A549 (cell line): ENCODE measurements at places on chromosomes 13 and 19. TPM values are rescaled to one million over a fixed set of nuclear protein-coding genes. Genes with fewer than 3 reads are reported as not detected.

The SPACA4 gene
- polyA plus RNA-seq: 0.12 to 0.13 TPM in 2 of 3 replicates, not detected in the other

DNA sequence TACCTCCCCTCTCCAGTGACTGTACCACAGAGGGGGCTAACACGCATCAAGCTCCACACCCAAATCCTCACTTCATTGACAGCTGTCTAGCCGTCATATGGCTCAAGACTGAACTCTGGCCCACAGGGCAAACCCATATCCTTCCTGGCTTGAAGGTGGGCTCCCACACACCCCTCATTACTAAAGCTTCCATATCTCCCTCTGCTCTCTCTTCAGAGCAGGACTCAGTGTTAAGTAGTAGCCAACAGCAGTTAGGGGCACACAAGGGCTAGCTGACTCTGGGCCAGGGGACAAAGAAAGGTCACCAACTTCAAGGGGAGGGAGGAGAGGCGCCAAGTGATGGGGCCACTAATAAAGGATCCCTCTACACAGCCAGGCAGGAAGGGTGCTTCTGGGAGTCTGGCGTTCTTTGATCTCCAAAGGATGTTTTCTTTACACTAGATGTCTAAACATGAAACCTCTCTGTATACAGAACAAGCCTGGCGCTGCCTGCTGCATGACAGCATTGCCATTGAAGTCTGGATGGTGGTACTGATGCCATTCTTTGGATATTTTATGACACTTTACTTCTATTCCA is 8.1 kb downstream of the PEG3 start:
- no peak for DNase-seq

GRCh38 chr19:6955082-6955481 is 66.1 kb downstream of the MBD3L2B start:
- no peak for DNase-seq

DNA sequence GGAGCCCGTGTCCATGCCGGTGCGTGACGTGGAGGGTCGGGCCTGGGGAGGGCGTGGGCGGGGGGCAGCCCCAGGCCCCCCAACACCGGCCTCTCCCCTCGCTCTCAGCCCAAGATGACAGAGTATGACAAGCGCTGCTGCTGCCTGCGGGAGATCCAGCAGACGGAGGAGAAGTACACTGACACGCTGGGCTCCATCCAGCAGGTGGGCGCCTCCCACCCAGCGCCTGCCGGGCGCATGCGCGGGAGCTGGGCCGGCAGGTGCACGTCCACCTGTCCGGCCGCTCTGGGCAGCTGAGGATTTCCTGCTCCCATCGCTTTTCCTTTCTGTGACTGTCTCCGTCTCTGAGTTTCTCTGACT is 49.8 kb downstream of the VAV1 start:
- DNase-seq: no peak

DNA sequence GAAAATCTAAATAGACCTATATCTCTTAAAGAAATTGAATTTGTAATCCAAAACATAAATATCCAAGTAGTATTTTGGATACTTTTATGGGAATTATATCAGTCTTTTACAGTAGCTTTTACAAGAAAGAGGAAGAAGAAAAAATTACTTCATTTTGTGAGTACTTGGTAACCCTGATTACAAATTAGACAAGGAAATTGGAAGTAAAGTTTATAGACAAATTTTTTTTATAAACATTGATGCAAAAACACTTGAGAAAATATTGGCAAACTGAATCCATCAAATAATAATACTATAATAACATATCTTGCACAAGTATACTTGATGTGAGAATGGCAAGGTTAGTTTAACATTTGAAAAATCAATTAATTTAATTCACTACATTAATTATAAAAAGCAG is 954.1 kb upstream of the MIR17HG start:
- DNase-seq: no peak

GRCh38 chr13:111216166-111216960 is 101.3 kb downstream of the ARHGEF7 start:
- peak; percentile 20 for DNase-seq

DNA sequence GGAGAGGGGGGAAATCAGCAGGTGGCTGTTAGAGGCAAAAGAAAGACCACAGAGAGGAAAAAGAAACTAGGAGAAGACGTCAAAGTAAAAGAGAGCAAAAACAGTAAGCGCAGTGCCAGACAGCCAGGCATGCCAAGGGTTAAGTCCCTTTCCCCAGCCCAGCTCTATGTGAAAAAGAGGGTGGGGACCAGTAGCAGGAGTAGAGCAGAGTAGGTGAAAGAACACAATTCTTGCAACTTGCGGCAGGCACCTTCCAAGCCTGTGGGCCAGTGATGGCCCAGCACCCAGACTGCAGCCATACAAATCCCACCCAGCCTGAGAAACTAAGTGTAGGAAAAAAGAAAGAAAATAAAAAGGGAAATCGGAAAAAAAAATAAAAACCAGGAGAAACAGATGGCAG is 64.2 kb upstream of the ZNF85 start:
- no peak for DNase-seq

- no peak for DNase-seq
These were observed 1525.4 kb downstream of the SLITRK1 start for GRCh38 chr13:82356667-82357410.

DNA sequence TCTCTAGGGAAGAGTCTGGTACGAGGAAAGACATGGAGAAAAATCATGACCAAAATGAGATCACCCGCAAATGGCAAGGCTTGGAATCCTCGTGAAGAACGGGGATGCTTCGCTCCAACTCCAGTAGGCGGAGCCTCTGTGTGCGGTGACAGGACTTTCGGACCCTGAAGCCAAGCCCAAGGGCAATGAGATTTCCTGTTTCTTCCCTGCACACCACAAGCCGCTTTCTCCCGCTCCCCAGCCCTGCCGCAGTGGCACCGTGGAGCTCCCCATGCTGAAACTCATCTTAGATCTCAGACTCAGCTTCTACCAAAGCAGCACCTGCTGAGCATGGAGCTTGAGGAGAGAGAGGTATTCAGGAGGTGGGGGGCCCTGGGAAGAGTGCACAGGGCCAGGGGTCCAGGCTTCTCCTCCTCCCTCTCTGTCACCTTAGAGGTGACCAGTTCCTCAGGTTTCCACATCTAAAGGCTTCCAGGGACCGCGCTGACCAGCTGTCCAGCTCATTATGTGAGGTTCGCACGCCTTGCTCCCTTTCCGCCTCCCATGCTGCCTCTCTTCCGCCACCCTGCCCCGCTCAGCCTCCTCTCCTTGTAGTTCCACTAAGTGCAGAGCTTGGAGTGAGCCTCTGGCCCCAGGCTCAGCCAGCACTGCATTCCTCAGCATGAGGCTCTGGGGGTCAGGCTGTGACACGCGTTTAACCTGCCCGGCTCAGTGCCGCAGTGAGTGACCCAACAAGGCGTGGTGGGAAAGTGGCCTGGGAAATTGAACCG is 153.8 kb upstream of the SOX1 start:
- DNase-seq: no peak

The NOTCH3 gene
- polyA plus RNA-seq: 6.4 to 9.5 TPM (median 6.9 TPM) in 3 replicates

The LRRC63 gene
- 0.04 to 0.06 TPM in 2 of 3 replicates, not detected in the other for polyA plus RNA-seq

The POSTN gene
- polyA plus RNA-seq: 0.04 to 0.07 TPM (median 0.04 TPM) in 3 replicates

- DNase-seq: no peak
These were observed 4.6 kb upstream of the SLC25A42 start for GRCh38 chr19:19059018-19059836.

The HS6ST3 gene
- polyA plus RNA-seq: not detected in 3 replicates

GRCh38 chr13:87671753-87672605 is 808 bp downstream of the SLITRK5 start:
- DNase-seq: no peak

GRCh38 chr19:53506728-53507127 is 31.2 kb upstream of the ZNF331 start:
- no peak for DNase-seq

The CDADC1 gene
- 3.8 to 5.2 TPM (median 4.3 TPM) in 3 replicates for polyA plus RNA-seq

GRCh38 chr19:11269408-11269807 is 7.1 kb upstream of the DOCK6 start:
- DNase-seq: no peak

The C19orf85 gene
- not detected in 3 replicates for polyA plus RNA-seq

The ZNF556 gene
- polyA plus RNA-seq: not detected in 3 replicates
